ENCODE measurements at places on chromosomes 13 and 19.

DNA sequence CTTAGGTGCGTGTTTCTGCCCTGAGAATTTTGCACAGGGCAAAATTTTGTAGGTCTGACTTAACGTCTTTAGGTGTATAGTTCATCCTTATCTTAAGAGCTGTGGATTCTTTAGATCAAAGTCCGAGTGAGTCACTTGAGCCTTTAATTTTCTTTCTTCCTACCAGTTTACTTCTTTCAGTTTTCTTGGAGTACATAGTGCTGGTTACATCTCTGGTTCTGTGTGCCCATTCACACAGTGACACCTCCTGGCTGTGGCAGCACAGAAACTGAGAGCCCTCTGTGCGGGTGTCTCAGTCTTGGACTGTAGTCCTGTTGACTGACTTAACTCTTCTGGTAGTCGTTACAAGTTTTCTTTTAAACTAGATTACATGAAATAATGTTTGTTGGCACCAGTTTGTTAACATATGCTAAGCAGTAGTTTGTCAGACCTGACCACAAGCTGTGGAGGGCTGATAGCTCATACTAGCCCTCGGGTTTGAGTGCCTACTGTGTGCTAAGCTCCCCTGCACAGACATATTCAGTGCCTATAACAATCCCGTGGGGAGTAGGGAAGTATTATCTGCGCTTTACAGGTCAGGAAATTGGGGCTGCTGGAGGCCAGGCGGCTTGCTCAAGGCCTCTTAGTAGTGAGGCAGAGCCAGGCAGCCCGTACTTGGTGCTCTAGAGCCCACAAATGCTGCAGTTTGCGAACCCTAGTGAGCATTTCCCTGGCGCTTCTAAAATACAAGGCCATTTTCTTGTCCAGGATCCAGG is 1.6 kb downstream of the GATAD2A start:
- peak; percentile 78 for DNase-seq

DNA sequence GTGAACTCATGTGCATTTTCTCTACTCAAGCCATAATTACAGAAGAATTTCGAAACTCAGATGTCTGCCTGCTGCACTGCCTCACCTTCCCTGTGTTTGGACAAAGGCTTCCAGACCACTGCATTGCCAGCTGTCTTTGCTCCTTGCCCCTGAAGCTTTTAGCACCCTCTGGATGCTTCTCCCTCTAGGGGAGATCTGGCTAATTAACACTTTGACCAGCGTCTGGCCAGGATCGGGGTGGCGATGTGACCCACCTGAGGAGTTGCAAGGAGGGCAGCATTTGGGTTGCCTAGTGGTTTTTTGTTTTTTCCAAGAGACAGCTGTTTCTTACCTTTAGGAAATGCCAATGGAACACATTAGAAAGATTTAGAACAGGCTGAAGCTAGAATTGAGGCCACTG is 127.7 kb upstream of the ZNF536 start:
- DNase-seq, result no peak

DNA sequence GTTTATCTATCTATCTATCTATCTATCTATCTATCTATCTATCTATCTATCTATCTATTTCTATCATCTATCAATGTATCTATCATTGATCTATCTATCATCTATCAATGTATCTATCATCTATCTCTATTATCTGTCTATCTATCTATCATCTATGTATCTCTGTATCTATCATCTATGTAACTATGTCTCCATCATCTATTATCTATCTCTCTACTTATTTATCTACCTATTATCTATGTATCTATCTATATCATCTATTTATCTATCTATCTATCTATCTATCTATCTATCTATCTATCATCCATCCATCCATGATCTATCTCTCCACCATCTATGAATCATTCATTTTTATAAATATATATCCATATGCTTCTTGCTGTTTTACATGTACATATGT is 15.8 kb downstream of the CYP4F3 start:
- DNase-seq, result no peak

- DNase-seq, result no peak
Measured at GRCh38 chr13:30186634-30187415, 120.5 kb downstream of the KATNAL1 start.

Data from common myeloid progenitor, CD34-positive (primary cell).